ENCODE measurements at places on chromosomes 5 and 9. TPM values are rescaled to one million over a fixed set of nuclear protein-coding genes. Genes with fewer than 3 reads are reported as not detected.

Gene RFESD
- 0.83 TPM for total RNA-seq

Gene ALDOB
- 0.33 TPM for total RNA-seq

Gene OR1J2
- not detected for total RNA-seq

DNA sequence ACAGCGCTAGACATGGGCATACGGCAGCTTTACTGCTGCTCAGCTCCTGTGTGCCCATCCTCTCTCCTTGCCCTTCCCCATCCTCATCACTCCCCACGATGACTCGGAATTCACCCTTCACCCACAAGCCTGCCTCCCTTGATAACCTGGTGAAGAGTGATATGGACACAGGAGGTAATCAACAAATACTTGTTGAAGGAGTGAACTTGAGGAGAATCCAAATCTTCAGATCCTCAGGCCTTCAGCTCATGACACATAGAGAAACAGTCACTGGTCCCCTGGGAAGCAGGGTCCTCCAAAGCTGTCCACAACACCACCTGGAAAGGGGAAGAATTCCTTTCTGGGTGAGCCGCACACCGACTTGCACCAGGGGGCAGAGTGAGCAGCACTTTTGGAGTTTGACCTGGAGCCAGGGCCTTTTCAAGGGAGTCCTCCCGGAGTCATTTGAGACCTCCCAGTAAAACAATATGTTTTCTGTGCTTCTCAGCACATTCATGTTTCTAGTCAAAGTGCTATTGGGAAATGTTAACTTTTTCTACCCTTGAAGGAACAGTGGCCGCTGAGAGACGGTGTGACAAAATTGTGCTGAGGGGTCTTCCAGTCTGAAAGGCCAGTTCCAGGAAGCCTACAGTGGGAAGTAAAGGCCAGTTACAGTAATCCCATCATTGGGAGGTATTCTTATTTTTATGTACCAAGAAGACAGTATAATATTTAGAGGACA lies 332.3 kb downstream of the CWC27 start:
- H3K4me3 ChIP-seq = no peak overlapping the region
- no peaks in the 10 kb centered on the region for H3K27me3 ChIP-seq
- H3K36me3 ChIP-seq = no peaks in the 10 kb centered on the region
- DNase-seq = no peak
- peaks cover 30% of the 10 kb centered on the region for H3K4me1 ChIP-seq

GRCh38 chr9:129990269-129991010 lies 52.5 kb downstream of the FNBP1 start:
- no peaks in the 10 kb centered on the region for H3K36me3 ChIP-seq
- H3K4me3 ChIP-seq = no peak overlapping the region

GRCh38 chr5:142753116-142753631 lies 17.0 kb upstream of the ARHGAP26 start:
- DNase-seq = peak; percentile 91
- H3K36me3 ChIP-seq = no peaks in the 10 kb centered on the region
- H3K27me3 ChIP-seq = no peaks in the 10 kb centered on the region
- H3K4me1 ChIP-seq = peaks cover 28% of the 10 kb centered on the region

DNA sequence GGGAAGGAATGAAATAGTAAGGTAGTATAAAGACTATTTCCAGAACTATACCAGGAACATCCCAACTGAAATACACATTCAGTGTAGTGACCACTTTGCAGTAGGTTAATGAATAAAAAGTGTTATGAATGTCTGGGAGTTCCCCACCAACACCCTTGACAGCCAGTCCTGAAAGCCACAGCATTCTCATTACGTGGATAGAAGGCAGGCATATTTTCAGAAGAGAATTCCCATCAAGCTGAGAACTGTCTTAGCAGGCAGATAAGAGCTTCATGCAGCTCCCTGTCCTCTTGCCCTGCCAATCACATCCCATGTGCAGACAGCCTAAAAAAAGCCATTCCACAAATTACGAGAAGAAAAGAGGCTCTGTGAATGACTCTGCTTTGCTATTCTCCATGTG lies 695.0 kb downstream of the DTWD2 start:
- H3K27ac ChIP-seq = no peak overlapping the region
- DNase-seq = no peak
- H3K4me1 ChIP-seq = no peaks in the 10 kb centered on the region
- H3K36me3 ChIP-seq = no peaks in the 10 kb centered on the region

Gene BTNL3
- total RNA-seq = not detected

Gene CYFIP2
- 16.0 TPM for total RNA-seq

DNA sequence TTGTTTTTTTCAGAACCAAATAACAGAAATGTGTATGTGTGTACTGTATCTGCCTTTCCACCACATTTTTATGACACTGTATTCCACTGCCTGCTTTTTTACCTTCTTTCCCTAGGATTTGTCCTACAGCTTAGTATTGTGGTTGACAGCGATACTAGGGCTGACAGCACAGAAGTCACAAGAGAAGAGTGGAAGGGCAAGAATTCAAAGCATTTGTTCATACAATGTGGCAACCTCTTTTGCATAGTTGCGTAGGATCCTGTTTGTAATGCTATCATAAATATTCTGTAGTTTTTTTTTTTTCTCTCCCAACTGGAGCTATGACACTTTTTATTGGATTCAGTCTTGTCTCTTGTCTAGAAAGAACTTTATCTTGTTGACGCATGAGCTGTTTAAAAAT lies 5.6 kb upstream of the BNIP1 start:
- no peak for DNase-seq
- H3K27ac ChIP-seq = no peak overlapping the region
- H3K27me3 ChIP-seq = no peaks in the 10 kb centered on the region
- H3K4me3 ChIP-seq = no peak overlapping the region
- no peaks in the 10 kb centered on the region for H3K4me1 ChIP-seq

Gene SPINK13
- total RNA-seq = not detected

DNA sequence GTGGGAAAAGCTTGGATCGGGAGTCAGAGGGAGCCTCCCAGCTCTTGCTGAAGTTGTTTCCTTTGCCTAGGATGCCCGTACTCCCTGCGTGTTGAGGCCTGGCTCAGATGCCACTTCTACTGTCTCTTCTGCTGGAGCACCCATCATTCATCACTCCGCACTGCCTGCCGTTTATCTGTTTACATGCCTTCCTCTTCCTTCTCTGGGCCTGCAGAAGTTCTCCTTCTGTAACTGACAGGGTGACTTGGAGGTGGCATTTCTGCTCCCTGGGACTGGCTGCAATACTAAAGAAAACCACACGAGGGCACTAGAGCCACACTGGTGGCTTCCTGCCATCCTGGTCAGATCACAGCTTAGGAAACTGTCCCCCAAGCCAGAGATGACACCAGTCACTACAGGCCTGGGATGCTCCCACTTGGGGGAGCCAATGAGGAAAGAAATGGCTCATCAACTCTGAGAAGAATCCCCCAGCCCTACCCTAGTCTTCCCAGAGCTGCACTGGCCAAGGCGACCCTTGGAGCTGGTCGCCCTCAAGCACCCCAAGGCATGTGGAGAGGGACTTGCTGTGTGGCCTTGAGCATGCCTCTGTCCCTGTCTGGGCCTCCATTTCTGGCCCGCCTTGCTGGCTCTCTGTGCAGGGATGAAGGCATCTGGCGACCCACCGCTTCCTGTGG lies 9.7 kb upstream of the SLC25A51 start:
- no peak overlapping the region for H3K4me3 ChIP-seq
- no peak overlapping the region for H3K27ac ChIP-seq
- DNase-seq = peak; percentile 96
- peaks cover 26% of the 10 kb centered on the region for H3K4me1 ChIP-seq
- H3K36me3 ChIP-seq = peaks cover 14% of the 10 kb centered on the region

DNA sequence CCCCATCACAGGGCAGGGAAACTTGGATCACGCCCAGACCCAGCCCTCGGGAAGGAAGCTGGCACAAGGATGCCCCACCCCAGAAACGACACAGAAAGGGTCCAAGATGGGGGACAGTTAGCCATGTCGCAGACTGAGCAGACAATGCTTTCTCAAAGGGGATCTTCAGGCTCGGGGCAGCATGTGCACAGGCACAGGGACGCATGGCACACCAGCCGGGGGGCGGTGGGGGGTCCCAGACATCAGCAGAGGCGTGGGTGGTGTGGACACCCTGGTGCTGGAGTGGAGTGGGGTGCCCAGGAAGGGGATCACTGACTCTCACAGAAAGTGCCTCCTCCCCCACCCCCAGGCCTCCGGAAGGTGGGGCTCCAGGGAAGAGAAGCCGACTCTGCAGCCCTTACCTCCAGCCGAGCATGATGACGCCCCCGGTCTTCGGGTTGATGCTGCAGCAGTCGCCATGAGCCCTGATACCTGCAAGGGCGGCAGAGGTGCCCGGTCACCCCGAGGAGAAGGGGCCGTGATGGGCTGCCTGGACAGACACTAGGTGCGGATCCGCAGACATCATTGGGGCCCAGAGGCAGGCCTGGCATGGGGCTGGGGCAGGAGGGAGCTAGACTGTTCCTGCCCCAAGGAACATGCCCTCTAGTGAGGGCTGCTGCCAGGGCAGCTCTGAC lies 44.5 kb upstream of the ZNF354A start:
- H3K27me3 ChIP-seq = no peaks in the 10 kb centered on the region
- H3K27ac ChIP-seq = no peak overlapping the region
- H3K36me3 ChIP-seq = no peaks in the 10 kb centered on the region
- no peak overlapping the region for H3K4me3 ChIP-seq
- H3K4me1 ChIP-seq = no peaks in the 10 kb centered on the region

DNA sequence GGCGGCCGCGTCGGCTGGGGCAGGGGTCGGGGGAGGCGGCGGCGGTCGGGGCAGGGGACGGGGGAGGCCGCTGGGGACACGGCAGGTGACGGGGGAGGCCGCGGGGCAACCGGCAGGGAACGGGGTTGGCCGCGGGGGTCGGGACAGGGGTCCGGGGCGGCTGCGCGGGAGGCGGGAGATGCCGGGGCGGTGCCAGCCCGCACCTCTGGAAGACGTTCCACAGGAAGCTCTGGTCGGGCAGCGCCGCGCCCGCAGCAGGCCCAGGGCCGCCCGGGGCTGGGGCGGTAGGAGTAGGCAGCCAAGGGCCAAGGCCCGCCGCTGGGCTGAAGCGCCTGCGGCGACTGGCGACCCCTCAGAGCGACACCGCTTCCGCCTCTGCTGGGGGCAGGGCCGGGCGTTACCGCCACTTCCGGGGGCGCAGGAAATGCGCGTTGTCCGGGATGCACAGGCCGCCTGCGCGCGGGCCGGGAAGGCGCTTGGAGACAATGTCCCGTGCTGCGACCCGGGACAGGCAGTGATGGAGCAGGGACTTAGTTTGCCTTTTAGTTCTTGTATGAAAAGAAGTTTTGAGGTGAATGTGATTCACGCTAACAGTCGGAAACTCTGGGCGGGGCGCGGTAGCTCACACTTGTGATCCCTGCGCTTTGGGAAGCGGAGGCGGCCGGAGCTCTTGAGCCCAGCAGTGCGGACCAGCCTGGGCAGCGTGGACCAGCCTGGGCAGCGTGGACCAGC lies 110.0 kb upstream of the LPCAT1 start:
- H3K4me3 ChIP-seq = peak overlapping the region; percentile 72
- H3K27me3 ChIP-seq = no peaks in the 10 kb centered on the region
- H3K4me1 ChIP-seq = peaks cover 10% of the 10 kb centered on the region
- peaks cover 21% of the 10 kb centered on the region for H3K36me3 ChIP-seq

- peak overlapping the region; percentile 62 for H3K4me3 ChIP-seq
- H3K27me3 ChIP-seq = peaks cover 34% of the 10 kb centered on the region
- no peaks in the 10 kb centered on the region for H3K36me3 ChIP-seq
- H3K4me1 ChIP-seq = peaks cover 63% of the 10 kb centered on the region
- DNase-seq = peak; percentile 95
- H3K27ac ChIP-seq = peak overlapping the region; percentile 10
Measured at GRCh38 chr9:34591248-34591916, 1.9 kb upstream of the CNTFR start.
